ELR (cell line): ENCODE measurements at places on chromosomes 4 and X.

DNA sequence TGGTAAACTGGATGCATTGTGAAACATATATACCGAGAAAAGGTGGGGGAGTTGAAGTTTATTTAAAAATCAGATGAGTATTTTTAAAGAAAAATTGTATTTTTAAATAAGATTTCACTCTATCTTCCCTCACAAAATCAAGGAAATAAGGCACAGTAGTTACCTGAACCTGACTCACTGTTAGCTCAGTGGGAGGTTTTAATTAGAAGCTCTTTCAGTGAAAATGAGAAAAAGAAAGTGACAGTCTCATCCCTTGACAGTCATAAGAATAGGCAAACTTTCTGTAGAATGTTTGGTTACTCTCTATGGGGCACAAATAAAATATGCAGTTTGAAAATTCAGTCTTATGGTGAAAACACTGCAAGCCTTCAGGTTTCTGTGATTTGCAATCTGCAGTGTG is 49.7 kb downstream of the GRXCR1 start:
- DNase-seq: no peak

DNA sequence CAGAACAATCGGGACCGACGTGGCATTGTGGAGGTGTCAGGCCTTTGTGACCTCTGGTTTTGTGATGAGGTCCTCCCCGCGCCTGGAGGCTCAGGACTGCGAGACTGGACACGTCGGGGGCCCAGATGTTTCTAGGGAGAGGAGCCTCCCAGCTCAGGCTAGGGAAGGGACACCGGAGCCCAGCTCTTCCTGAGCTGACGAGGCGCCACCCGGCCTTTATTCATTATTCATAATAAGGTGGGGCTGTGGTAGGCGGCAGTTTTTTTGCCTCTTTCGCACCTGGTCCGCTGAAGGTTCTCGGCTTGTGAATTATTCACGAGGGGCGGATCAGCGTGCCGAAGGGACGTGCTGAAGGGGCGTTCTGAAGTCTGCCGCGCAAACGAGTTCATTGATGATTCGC is 2.3 kb upstream of the UBA1 start:
- DNase-seq: peak; percentile 32

DNA sequence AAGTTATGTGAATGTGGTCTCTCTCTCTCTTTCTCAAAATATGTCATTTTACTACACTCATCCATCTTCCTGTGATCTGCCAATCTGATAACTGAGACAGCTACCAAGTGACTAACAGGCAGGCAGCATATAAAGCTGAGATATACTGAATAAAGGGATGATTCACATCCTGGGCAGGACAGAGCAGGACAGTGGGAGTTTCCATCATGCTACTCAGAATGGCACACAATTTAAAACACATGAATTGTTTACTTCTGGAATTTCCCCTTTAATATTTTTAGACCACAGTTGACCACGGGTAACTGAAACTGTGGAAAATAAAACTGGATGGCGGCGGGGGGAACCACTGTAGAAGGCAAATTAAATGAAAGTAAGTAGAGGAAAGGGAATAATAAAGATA is 58.6 kb upstream of the DCTD start:
- peak; percentile 92 for DNase-seq

- peak; percentile 47 for DNase-seq
Observed at GRCh38 chr4:40586034-40586433, 43.6 kb downstream of the RBM47 start.

DNA sequence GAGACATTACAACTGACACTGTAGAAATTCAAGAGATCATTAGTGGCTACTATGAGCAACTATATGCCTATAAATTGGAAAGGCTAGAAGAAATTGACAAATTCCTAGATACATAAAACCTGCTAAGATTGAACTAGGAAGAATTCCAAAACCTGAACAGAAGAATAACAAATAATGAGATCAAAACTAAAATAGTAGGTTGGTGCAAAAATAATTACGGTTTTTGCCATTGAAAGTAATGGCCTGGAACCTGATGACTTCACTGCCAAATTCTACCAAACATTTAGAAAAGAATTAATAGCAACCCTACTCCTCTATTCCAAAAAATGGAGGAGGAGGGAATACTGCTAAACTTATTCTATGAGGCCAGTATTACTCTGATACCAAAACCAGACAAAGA is 824.9 kb downstream of the KLHL13 start:
- DNase-seq: no peak

GRCh38 chr4:183872531-183872930 is 32.6 kb upstream of the STOX2 start:
- DNase-seq: no peak

DNA sequence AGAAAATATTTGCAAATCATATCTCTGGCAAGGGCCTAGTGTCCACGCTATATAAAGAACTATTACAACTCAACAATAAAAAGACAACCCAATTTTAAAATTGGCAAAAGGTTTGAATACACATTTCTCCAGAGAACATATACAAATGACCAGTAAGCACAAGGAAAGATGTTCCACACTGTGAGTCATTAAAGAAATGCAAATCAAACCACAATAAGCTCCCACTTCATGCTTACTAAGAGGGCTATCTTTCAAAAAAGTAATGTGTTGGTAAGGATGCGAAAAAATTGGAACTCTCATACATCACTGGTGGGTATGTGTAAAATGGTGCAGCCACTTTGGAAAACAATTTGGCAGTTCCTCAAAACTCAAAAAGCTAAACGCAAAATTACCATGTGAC is 884.0 kb upstream of the INTU start:
- DNase-seq: peak; percentile 67

DNA sequence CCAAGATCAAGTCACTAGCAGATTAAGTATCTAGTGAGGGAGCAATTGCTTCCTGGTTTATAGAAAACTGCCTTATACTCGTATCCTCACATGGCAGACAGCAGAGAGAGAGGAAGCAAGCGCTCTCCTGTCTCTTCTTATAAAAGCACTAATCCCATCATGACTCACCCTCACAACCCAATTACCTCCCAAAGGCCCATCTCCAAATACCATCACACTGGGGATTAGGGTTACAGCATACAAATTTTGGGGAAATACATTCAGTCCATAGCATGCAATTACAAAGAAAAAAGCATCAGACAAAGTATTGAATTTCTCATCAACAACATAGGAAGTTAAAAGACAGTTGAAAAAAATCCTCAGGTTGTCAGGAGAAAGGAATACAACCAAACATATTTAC is 292.6 kb downstream of the IQCM start:
- DNase-seq: no peak

GRCh38 chrX:15909605-15910004 is 55.0 kb upstream of the AP1S2 start:
- no peak for DNase-seq

DNA sequence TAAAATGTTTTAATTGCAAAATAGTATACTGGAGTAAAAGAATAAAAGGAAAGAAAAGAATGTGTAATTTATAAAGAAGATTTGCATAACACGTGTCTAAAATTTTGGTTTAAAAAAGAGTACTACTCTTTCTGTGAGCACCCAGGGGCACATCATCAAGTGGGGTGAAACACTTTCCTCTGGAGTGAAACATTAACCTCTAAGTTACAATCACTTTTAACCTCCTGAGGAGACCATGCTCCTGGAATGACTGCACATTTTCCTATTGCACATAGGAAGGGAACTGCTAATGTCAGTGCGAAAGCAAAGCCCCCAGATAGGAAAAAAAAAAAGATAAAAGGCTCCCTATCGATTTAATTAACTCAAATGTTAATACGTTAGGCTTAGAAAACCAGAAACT is 13.3 kb downstream of the VEGFC start:
- peak; percentile 34 for DNase-seq

DNA sequence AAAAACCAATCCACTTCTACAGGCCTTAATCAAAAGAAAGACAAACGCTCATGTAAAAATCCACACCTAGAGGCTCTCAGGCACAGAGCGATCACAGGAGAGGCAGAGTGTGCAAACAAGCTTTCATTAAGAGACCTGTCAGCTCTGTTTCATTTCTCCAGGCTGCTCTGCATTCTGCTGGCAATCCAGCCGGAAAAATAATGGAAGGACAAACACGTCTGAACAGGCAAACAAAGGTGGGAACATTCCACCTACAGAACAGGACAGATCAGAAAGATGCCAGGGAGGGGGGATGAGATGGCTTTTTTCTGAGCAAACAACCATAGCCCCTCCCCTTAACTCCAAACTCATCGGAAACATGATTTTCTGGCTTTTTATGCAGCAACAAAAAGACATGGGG is 9.7 kb downstream of the SOD3 start:
- no peak for DNase-seq

DNA sequence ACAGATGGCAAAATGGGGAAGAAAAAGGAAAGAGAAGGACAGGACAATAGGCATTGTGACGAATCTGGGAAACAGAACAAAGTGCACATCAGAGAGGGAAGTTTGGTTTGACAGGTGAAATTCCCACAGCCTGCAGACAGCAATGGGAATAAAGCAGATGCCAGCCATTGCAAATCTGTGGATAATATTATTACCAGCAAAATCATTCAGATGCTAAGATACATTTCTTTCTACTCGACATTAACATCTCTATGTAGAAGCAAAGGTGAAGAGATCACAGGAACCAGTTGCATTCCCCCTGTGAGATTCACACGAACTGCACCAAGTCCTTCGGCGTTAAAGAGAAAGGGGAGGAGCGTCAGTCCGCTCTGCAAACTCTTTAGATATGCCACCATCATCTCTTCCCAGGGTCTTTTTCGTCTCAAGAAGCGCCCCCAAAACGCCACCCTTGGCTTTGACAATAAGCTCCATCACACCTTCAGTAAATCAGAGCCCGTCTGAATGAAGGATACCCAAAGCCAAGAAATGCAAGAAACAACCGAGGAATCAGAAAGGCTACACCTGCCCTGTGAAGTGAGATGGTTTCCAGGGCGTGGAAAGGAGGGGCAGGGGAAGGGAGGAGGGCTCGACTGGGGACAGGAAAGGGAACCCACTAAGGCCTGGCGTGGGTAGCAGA is 1.9 kb downstream of the NEUROG2 start:
- DNase-seq: no peak

DNA sequence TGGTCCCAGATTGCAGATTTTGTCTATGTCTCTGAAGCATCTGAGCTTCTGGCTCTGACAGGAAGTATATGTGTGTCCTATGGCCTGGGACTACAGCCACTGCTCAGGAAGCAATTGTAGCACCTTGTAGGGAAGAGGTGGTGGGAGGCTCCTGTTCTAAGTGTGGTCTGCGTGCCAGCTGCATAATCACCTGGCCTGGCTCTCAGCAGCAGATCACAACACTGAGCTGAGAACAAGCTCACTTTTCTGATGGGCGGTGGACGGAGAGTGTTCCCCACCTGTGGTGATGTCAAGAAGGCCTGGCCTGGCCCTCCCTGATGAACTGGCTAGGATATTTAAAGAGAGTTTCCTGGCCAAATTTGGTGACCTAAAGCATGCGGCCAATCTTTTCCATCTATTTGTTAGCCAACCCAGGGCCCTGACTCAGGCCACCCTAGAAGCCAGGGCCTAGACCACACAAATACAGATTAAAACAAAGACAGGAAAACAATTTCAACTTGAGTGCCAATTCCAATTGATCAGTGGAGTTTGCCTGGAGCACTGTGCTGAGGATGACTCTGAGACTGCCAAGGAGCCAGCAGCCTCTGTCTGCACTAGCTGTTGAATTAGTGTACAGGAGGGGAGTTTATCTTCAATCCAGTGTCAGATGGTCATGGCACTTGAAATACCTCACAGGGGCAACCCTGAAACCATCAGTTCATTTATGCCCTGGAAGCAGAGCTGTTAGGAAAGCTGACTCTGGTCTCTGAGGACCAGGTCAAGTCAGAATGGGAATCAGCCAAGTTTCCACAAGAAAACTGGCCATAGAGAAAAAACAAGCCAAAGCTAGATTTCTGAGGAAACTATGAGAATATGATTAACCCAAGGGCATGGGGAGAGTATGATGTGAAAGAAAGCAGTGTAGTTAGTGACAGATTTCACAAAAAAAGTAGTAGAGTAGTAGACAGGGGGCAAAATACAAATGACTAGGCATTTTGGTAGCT is 47.4 kb downstream of the PRDM5 start:
- DNase-seq: no peak

GRCh38 chr4:186297013-186297645 is 31.1 kb downstream of the F11 start:
- peak; percentile 55 for DNase-seq

DNA sequence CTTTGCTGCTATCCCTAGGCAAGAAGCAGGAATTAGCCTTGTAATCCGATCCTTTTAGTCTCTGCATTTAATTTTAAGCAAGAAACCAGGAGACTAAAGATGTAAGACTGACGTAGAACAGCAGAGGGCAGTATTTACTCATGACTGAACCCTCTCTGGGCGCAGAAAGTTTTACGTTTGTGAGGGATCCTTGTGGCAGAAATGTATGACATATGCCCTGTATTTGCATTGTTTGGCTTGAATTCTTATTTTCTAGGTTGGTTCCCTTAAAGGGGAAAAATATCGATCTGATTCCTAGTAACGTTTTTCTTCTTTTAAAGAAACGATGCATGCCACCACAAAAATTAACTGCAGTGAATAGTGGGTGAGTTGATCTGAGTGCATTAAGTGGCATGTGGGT is 1.3 kb upstream of the FAT4 start:
- DNase-seq: peak; percentile 88

DNA sequence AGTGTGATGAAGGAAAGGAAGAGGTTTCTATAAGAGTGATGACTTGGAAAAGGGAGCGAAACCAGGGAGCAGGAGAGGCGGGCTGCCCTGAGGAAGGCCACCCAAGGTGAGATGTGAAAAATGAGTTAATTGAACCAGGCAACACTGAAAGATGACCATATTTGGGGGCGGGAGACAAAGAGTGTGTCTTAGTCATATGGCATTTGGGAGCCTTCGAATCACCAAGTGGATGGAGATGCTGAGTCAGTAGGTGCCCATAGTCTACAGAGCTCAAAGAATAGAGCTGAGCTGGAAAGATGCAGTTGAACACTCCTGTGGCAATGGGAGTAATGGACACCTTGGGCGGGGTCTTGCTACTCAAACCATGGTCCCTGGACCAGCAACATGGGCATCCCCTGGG is 8.3 kb upstream of the TLR8 start:
- no peak for DNase-seq

- no peak for DNase-seq
Observed at GRCh38 chr4:187366530-187366929, 629.0 kb upstream of the ZFP42 start.

GRCh38 chrX:116961872-116962582 is 499.3 kb upstream of the CT83 start:
- peak; percentile 24 for DNase-seq

DNA sequence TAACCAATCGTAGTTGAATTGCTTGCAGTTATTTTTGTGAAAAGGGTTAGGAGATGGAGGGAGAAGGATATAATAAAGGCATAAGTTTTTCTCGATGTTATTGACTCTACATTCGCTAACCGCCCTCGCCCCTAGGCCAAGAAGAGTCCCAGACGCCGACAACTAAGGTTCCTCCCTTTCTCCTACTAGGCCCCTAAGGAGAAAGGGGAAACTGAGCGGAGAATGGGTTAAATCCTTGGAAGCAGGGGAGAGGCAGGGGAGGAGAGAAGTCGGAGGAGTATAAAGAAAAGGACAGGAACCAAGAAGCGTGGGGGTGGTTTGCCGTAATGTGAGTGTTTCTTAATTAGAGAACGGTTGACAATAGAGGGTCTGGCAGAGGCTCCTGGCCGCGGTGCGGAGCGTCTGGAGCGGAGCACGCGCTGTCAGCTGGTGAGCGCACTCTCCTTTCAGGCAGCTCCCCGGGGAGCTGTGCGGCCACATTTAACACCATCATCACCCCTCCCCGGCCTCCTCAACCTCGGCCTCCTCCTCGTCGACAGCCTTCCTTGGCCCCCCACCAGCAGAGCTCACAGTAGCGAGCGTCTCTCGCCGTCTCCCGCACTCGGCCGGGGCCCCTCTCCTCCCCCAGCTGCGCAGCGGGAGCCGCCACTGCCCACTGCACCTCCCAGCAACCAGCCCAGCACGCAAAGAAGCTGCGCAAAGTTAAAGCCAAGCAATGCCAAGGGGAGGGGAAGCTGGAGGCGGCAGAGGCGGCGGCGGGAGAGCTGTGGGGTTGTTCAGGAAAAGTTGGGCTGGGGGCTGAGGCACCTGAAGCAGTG is 5.9 kb downstream of the ATOH1 start:
- DNase-seq: no peak
